ENCODE measurements at places on chromosomes 12 and 14.

DNA sequence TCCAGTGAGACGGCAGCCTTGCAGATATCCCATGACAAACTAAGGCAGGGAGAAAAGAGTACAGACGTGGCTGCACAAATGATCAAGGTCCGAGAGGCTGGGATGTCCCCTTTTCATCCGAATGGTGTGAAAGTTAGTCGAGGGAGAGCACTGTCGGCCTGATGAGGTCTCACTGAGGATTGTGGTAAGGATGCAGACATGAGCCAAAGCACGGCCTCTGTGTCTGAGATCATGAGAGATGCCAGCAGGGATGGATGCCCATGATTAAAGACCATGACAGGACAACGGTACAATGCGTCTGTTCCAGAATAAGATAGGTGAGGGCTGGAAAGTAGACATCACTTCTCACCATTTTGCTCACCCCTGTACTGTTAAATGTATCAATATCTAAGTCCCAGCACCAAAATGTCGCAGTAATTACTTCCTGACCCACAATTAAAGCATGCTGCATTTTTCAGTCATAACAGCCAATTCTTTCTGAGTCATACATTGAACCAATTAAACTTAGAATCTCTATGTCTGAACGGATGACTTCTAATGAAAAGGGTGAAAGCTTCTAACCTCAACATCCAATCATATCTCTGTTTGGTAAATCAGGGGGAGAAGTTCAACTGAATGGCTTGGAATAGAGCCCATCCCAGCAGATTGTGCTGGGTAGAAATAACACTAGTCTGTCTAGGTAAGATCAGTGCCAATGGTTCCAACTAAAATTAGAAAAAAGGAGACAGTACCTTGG, 249.6 kb upstream of the SOX5 start:
- no peak for DNase-seq

GRCh38 chr14:32449648-32450047, 120.5 kb downstream of the AKAP6 start:
- no peak for DNase-seq

- DNase-seq, result no peak
These were observed 228.4 kb upstream of the OTX2 start for GRCh38 chr14:57038689-57039088.

DNA sequence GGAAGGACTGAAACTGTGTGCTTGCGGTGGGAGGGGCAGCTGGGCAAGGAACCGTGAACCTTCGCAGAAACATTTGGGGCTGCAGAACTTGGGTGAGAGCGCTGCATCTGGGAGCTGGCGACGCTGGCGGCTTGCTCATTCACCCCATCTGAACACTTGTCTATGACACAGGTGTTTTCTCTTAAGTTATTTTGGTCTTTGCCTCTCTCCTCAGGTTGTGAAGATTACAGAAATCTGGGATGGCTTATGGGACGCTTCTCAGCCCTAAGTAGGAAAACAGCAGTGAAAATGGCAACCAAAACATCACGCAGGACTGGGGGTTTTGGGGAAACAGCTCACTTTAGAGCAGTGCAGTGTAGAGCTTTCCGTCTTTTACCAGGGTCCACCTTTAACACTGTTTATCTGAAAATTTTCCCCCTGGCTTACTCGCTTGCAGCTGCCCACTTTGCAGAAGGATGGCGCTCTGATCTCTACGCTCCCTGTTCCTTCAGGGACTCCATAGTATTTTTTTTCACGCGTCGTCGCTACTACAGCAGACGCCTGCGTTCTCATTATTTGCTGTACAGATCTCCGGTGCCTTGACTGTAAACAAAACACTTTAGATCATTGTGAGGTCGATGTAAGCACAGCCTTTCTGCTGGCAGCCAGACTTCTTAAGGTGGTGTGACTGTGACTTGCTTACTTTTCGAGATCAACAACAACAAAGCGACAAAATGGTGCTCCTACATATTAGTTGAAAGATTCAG, 2.7 kb upstream of the CDKN1B start:
- no peak for DNase-seq

DNA sequence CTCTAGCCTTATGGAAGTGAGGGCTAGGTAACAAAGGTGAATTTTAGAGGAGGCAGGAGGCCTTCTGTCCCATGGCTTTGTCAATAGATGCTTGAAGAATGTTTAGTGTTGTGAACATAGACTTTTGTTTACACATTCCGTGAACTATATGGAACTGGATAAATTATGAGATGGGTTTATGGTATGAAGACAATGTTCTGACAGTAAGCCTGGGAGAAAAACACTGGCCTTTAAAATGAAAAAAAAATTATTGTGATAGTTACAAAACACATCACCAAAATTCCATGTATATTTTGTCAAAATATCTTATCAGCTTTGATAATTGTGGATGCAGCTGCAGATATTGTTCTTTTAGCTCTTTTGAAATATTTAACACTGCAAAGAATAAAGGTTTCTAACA, 251.5 kb upstream of the DCN start:
- DNase-seq, result no peak

GRCh38 chr14:21846227-21846885, 172.7 kb upstream of the OR4E1 start:
- DNase-seq, result no peak

All from cortex of kidney (tissue), 1 donor.